NCI-H524 treated with DMSO at 0.1 percent for 48 hours (cell line): ENCODE measurements at places on chromosomes 1 and 21.
A peak's percentile ranks its signal among the peaks of the same experiment; 100 is the strongest.

GRCh38 chr1:25039229-25039628, 109.2 kb upstream of the RUNX3 start:
- no peak for DNase-seq

DNA sequence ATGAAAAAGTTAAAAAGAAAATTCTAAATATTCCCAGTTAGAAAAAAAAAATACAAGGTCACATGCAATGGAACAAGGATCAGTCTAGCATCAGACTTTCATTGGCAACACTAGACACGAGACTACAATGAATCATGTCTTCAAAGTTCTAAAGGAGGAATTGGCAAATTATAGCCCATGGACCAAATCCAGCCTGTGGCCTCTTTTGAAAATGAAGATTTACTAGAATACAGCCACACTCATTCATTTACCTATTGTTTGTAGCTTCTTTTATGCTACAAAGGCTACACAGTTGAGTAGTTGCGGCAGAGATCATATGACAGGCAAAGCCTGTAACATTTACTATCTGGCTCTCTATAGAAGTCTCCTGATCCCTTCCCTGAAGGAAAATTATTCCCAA, 71.4 kb downstream of the MRPL39 start:
- DNase-seq = no peak

DNA sequence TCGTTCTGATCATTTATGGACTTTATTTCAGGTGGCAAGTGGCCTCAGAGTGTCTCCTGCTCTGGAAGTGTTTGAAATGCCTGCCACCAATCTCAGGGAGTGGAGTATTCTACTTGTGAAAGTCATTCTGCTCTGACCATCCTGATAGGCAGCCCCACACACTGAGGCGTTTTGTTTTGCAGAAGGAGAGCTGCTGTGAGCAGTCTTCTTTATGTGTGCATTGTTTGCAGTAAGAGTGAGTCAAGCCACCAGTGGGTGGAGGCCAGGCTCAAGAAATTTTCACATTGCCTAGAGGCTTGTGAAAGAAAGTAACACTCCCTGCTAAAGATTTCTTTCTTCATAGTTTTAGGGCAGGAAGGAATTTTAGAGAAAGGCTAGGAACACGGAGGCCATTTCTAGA, 204.4 kb downstream of the SLC35F3 start:
- no peak for DNase-seq

DNA sequence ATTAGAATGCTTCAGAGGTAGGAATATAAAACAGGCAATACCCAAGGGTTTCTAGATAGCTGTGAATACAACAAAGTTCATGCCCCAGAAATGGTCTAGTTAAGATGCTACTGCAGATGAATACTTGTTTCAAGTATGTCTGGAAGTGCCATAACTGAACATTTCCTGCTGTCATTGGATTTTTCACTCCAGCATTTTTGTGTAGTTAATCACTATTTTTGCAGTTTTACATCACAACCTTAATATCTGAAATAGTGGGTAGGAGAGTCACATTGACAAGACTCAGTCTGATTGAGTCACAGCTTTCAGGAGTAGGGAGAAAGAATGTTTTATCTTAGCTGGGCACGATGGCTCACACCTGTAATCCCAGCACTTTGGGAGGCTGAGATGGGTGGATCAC, 126.4 kb upstream of the C1orf21 start:
- no peak for DNase-seq

GRCh38 chr1:247145279-247145678, 26.5 kb downstream of the ZNF124 start:
- DNase-seq = no peak

- no peak for DNase-seq
Observed at GRCh38 chr1:58290685-58291372, 255.7 kb downstream of the OMA1 start.

DNA sequence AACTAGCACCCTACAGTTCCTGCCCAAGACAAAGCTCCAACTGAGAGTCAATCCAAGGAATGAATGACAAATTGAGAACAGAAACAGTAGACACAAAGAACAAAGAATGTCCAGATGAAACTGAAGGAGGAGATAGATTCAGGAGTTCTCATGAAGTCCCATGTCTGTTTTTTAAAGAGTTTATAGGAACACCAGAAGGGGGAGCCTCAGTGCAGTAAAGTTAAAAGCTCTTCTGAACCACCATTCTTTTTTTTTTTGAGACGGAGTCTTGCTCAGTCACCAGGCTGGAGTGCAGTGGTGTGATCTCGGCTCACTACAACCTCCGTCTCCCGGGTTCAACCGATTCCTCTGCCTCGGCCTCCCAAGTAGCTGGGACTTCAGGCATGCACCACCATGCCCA, 323.6 kb downstream of the MRPL39 start:
- DNase-seq = no peak

DNA sequence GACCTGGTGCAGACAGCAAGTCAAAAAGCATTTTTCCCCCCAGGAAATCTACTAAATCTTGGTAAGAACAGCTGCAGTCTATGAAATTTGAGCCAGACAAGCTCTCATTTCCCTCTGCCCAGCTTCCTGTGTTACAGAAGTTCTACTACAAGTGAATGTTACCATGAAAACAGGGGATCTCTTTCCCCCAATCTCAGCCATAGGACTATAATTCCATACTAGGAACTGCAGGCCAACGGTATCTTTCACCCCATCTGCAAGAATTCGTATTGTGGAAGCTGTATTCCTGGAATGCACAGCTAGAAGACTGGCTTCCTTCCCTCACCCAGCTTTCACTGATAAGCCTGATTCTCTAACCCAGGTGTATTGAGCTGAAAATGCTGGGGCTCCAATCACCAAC, 1655.4 kb downstream of the BRINP3 start:
- peak; percentile 94 for DNase-seq

DNA sequence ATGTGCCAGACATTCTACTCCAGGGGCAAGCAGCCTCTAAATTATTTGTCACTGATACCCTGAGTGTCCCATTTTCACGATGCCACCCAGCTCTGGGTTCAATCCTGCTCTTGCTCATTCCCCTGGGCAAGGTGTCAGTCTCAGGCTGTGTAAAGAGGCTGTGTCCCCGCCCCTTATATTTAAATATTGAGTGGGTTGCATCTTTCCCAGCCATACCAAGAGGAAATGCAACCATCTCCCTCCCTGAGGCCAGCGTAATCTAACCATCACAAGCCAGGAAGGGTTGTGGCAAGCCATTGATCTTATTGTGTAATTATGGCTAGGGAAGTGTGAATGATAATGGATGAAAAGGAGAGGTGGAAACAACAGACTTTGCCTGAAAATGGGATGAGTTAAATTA, 54.7 kb upstream of the CLDN14 start:
- no peak for DNase-seq

DNA sequence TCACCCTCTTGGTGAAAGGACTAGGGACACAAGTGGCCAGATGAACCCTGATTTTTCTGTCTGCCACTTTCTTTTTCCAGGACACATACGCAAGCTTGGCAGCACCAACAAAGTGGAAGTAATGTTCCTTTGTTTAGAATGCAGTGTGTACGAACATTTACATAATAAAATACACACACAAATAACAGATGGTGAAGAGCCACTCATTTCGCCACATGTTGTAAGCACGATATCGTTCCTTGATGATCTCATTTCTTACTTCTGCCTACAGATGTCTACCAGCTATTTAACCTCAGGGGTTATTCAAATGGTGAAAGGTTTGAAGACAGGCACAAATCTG, 670.2 kb upstream of the CXADR start:
- peak; percentile 71 for DNase-seq

GRCh38 chr1:24442764-24443163, 27.2 kb downstream of the NIPAL3 start:
- DNase-seq = no peak

- DNase-seq = no peak
Observed at GRCh38 chr1:181184621-181185020, 96.1 kb downstream of the IER5 start.

DNA sequence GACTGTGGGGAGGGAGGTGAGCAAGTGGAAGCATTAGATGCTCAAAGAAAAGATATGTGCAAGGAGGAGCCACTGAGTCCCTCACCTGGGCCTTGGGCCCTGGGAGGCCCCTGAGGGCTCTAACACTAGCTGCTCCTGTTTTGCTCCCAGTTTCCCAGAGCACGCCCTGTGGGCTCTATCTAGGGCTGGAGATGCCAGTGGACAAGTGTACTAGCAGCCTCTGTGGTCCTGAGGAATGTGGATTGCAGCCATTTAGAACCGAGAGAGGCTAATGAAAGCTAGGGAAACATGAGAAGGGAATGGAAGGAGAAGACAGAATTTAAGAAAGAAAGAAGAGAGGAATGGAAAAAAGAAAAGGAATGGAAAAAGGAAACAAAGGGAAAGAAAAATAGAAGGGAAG, 10.0 kb upstream of the TBX15 start:
- DNase-seq = no peak

- peak; percentile 61 for DNase-seq
Observed at GRCh38 chr1:27686223-27686990, 14.4 kb upstream of the IFI6 start.

GRCh38 chr1:15963968-15964648, 11.8 kb downstream of the ZBTB17 start:
- no peak for DNase-seq

- DNase-seq = no peak
Observed at GRCh38 chr1:60035921-60036320, 37.6 kb downstream of the C1orf87 start.

GRCh38 chr21:30434033-30434631, 4.1 kb downstream of the KRTAP13-4 start:
- DNase-seq = peak; percentile 4

GRCh38 chr1:109300650-109301151, 6.1 kb downstream of the MYBPHL start:
- DNase-seq = no peak

GRCh38 chr21:42499444-42500112, 3.6 kb upstream of the RSPH1 start:
- peak; percentile 11 for DNase-seq

DNA sequence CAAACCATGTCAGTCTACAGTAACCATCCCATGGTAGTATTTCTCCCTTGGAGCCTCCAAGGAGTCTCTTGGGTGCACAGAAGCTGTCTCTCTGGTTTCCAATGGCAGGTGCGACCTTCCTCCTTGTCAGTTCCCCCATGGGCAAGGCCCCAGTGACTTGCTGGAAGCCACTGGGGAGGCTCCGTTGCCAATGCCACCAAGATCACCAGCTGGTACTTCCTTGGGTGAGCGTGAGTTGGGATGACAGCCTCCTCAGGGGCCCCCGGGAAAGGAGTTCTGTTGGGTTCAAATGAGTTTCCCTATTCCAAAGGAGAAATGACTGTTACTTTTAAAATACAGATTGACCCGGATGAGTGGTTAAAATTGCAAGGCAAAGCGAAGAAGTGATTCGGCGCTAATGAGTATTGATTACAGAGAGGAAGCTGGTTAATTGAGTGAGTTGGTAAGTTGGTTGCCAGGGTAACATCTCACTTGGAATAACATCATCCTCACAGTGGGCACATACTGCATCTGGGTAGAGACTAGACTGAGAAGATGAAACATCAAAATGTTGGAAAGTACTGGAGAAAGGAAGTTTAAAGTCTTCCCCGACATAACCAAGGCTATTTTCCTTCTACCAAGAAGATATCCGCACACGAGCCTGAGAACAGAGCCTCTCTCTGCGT, 53.0 kb upstream of the LAPTM5 start:
- no peak for DNase-seq

- no peak for DNase-seq
Observed at GRCh38 chr1:237448042-237448441, 406.1 kb downstream of the RYR2 start.

GRCh38 chr1:208326033-208326432, 81.8 kb upstream of the PLXNA2 start:
- no peak for DNase-seq

GRCh38 chr1:226827968-226828513, 42.4 kb upstream of the PSEN2 start:
- DNase-seq = peak; percentile 55

- DNase-seq = no peak
Observed at GRCh38 chr1:226126824-226127569, 59.5 kb downstream of the ACBD3 start.

- DNase-seq = no peak
Observed at GRCh38 chr1:234975941-234976860, 152.4 kb downstream of the TOMM20 start.

GRCh38 chr1:3930301-3931006, 30.4 kb upstream of the C1orf174 start:
- DNase-seq = no peak

GRCh38 chr1:202976633-202977032, 9.6 kb upstream of the CYB5R1 start:
- no peak for DNase-seq

DNA sequence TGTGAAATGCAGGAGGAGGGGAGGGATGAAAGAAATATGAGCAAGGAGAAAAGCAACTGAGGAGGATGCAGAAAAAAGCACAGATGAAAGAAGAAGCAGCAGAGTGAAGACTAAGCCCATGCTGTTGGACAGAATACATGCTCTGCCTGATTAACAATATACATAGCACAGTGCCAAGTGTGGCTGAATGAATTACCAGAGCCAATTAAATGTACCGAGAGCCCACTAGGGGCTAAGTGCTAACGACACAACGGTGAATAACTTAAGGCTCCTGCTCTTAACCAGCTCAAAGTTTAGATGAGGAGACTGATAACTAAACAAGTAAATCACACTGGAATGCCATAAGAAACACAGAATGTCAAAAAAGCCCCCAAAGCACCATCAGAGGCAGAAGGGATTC, 15.6 kb downstream of the CADM3 start:
- no peak for DNase-seq

DNA sequence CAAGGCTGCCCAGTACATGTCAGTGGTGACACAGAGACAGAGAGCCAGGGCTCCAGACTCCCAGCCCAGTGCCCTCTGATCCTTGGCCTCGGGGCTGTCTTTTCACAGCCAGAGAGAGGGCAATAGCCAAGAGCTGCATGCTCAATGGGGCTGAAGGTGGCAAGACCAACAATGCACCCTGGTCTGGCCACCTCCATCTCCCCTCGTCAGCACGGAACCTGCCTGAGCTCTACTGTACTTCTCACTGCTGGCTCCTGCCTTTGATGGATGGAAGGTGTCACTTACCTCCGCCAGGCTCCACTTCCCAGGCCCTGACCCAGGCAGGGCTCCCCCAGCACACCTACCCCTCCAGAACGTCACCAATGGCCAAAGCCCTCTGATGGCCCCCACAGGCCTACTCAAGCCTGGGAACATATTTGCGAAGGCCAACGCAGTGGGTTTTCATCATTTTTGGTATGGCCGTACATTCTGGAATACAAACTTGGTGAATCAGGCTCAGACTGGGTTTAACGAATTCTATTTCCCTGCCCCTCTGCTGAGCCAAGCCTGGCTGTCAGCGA, 88.1 kb downstream of the DMRTB1 start:
- no peak for DNase-seq

DNA sequence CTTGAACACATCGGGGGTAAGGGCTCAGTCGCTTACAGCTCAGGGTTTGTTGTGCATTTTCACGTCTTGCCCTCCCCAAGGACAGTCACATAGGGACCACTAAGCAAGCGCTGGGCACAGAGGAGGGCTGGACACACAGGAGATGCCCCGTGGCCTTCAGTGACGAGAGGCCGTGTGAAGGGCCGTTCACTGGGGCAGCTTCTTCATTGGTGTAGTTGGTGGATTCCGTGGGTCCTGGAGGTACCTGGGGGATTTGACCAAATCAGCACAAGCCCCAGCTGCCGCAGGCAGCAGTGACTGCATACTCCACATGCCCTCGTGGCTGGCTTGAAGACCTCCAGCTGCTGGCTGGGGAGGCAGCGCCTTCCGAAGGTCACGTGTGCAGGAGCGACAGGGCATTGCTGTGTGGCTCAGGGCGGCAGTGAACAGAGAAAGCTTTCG, 100.8 kb upstream of the C1orf174 start:
- DNase-seq = no peak

GRCh38 chr1:21852282-21853130, 40.4 kb downstream of the LDLRAD2 start:
- DNase-seq = no peak

- DNase-seq = no peak
Observed at GRCh38 chr1:18816808-18817207, 42.7 kb downstream of the TAS1R2 start.
